A673 (cell line): ENCODE measurements at places on chromosomes 13 and 19. TPM values are rescaled to one million over a fixed set of nuclear protein-coding genes. Genes with fewer than 3 reads are reported as not detected.

The FCGBP gene
- total RNA-seq = 8.7 and 12.2 TPM in 2 replicates

The C1QTNF9B gene
- not detected in 2 replicates for total RNA-seq

The CCDC8 gene
- 24.5 and 32.1 TPM in 2 replicates for total RNA-seq

The ZNF534 gene
- not detected in 2 replicates for total RNA-seq

The PRRG2 gene
- 1.5 and 1.9 TPM in 2 replicates for total RNA-seq

The CEACAM3 gene
- not detected in 2 replicates for total RNA-seq

The WDR88 gene
- not detected in 2 replicates for total RNA-seq

DNA sequence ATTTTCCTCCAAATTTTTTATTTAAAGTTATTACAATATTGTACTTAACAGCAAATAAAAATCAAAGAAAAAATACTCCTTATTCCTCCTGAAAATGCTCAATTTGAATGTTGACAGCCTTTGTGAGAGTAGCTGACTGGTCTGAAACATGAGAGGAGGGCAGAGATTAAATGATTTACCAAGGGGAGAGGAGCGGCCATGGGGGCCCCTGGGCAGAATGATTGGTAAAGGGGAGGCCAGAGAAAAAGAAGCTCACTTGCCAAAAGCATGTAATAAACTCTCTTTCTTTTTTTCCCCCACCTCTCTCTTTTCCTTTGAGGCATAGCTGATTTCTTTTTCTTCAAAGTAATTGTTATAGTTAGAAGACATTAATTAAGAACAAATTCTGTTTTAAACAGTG lies 30.1 kb upstream of the FNDC3A start:
- DNase-seq = no peak

DNA sequence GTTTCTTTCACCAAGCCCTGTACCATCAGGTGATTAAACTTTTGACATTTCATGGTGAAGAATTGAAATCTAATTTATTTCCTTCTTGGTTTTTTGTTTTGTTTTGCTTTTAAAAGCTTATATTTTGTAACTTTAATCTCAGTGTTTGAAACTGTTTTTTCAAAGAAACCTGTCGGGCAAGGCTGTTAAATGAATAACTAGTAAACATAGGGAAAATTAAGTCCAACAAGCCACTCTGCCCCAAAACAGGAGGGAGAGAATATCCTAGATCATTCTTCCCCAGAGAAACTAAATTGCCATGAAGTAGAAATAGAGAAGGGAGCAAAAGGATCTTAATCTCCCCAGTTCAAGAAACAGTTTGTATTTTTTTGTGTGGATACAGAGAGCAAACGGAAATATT lies 98.2 kb downstream of the FREM2 start:
- no peak for DNase-seq

DNA sequence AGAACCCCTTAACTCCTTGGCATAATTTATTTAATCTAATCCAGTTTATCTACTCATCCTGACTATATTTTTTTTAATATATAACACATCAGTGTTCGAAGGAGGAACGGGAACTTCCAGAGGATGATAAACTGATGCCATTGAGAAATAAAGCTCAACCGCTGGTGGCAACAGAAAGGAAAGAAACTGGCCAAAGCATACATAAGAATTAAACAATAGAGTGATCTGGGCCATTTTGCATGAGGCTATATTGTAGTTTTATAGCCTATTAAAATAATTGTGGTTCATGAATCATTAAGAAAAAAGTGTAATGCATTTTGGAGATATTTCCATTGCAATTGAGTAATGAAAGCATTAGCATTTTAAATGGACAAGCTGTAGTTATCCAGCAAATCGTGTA lies 94.2 kb downstream of the FRY start:
- no peak for DNase-seq

- no peak for DNase-seq
These were observed 1317.1 kb downstream of the SLITRK1 start for GRCh38 chr13:82565201-82565600.

DNA sequence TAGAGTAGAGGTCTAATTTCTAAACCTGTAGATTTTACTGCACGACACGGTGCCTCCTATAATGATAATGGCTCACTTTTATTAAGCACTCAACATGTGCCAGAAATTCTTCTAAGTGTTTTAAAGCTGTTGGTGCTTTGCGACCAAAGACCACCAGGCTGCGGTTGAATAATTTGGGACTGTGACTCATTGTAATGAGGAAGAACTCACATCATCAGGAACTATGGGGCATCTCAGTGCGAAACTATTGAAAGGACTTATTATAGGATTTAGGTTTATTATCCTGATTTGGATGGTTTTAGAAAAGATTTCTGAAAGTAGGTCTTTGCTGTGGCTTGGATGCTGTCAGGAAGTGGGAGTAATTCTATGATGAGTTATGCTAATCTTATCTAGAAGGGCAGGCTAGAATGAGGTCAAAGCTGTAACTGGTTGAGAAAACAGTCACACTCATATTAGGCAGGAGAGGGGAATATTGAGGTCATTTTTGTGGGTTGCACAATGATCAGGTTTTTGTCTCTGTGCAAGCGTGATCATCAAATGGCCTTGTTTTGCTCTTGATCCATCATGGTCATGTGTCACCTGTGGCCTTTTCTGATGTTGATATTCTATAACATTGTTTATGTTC lies 266.8 kb downstream of the PCDH20 start:
- peak; percentile 97 for DNase-seq

- no peak for DNase-seq
These were observed 35.3 kb downstream of the CEBPG start for GRCh38 chr19:33408538-33409434.

DNA sequence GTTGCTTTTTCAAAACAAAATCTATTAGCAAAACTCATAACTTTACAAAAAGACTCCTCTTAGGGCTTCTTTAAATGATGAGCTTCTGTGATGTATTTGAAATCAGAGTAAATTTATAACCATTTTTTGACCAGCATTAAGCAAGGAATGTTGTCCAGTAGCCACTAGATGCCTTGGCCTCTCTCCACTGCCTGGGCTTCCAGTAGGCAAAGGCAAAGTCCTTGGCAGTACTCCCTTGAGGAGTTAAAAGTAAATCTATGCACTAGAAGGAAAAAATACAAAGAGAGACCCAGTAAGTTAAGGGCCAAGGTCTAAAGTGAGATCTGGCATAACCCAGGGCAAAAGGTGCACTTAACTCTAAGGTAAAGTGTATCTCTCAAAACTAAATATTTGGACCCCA lies 9.5 kb downstream of the SERPINE3 start:
- DNase-seq = no peak

GRCh38 chr19:49212016-49212701 lies 54.6 kb downstream of the TRPM4 start:
- peak; percentile 97 for DNase-seq

- DNase-seq = no peak
These were observed 3.8 kb upstream of the RBM26 start for GRCh38 chr13:79409828-79410227.

DNA sequence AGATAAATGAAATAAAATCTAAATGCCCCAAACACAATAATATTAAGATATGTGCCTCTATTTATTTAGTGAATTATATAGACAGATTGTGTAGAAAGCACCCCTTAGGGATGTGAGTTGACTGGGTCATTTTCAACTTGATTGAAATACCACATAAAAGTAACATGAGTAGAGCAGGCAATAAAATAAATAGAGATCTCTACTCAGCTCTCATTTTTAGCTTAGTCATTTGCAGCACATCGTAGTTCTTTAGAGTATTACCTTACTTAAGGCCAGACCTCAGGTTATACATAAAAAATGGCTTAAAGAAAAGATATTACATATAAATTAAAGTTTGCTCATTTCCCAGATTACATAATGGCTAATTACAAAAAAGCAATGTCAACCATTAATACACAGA lies 1525.6 kb upstream of the PRR20A start:
- DNase-seq = no peak

GRCh38 chr19:12790628-12791344 lies 500 bp upstream of the JUNB start:
- DNase-seq = no peak

GRCh38 chr13:94030415-94031119 lies 448.9 kb downstream of the DCT start:
- DNase-seq = no peak
